ENCODE measurements at places on chromosomes 2 and 18. TPM values are rescaled to one million over a fixed set of nuclear protein-coding genes. Genes with fewer than 3 reads are reported as not detected.

CCDC93 gene
- total RNA-seq: 38.8 TPM

B3GNT7 gene
- 23.7 TPM for total RNA-seq

CTLA4 gene
- total RNA-seq: 0.54 TPM

- no peaks in the 10 kb centered on the region for H3K36me3 ChIP-seq
- H3K4me3 ChIP-seq: no peak overlapping the region
- DNase-seq: no peak
- no peaks in the 10 kb centered on the region for H3K27me3 ChIP-seq
- no peaks in the 10 kb centered on the region for H3K4me1 ChIP-seq
These were observed 113.1 kb upstream of the XIRP2 start for GRCh38 chr2:166775176-166775575.

DNA sequence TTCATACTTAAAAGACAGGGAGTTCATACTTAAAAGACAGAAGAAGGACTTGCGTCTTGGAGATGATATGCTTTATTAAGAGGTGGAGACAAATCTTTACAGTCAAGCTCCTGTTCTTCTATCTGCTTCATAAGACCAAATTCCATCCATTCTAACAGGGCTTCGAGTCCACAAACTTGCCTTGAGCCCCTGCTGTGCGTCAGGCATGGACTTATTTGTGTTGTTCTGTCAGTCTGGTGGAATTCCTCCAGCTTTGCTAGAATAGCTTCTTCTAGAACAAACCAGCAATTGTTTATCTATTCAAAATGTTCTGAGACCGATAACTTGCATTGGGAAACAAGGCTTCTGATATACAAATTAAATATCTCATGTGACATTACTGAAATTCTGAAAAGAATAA lies 73.9 kb upstream of the SOX11 start:
- no peak overlapping the region for H3K4me3 ChIP-seq
- H3K27me3 ChIP-seq: no peaks in the 10 kb centered on the region
- no peaks in the 10 kb centered on the region for H3K4me1 ChIP-seq
- DNase-seq: no peak

GRCh38 chr18:22335731-22336198 lies 82.0 kb downstream of the CTAGE1 start:
- H3K27ac ChIP-seq: no peak overlapping the region
- no peak for DNase-seq
- H3K27me3 ChIP-seq: no peaks in the 10 kb centered on the region
- H3K4me3 ChIP-seq: no peak overlapping the region

DNA sequence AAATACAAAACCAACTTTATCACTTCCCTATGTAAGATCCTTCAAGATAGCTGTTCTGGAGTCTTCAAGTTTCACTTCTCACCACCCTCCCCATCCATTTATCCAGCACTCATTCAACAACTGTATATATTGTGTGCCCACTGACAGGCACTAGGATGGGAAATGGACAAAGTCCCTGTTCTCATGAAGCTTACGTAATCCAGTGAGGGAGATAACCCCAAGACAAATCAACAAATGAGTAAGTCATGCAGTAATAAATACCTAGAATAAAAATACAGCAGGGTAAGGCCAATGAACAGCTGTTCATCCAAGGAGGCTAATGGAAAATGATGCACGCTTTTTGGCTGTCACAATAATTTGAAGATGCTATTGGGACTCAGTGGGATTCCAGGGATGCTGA lies 133.8 kb downstream of the MEMO1 start:
- H3K4me3 ChIP-seq: no peak overlapping the region
- no peaks in the 10 kb centered on the region for H3K4me1 ChIP-seq
- no peaks in the 10 kb centered on the region for H3K27me3 ChIP-seq
- H3K27ac ChIP-seq: no peak overlapping the region

DNA sequence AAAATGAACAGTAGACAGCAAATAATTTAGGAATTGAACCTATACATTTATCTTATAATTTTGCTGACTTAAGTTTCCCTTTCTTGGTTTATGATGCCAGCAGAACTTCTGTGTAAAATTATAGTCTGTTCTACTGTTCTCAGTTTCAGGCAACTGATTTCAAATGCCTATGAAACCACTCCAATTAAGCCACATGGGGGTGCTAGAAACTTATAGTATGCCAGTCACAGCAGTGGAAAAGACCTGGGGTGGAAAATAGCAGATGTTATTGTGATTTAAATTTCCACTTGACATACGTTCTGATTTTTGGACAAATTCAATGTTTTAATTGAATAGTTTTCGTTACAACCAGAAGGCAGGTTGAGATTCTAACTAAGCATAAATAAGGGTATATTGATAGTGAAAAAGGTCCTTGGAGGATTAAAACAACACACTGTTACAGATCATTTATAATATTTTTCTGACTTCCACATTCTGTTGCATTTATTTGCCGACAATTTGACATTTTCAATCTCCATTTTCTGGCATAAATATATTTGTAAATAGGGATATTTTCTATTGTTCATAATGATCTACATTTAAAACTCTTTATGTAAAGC lies 61.4 kb downstream of the CPS1 start:
- peaks cover 3% of the 10 kb centered on the region for H3K27me3 ChIP-seq
- H3K27ac ChIP-seq: no peak overlapping the region
- H3K36me3 ChIP-seq: no peaks in the 10 kb centered on the region
- DNase-seq: no peak

GRCh38 chr2:60070736-60071489 lies 482.5 kb downstream of the BCL11A start:
- DNase-seq: no peak
- H3K36me3 ChIP-seq: no peaks in the 10 kb centered on the region

DNA sequence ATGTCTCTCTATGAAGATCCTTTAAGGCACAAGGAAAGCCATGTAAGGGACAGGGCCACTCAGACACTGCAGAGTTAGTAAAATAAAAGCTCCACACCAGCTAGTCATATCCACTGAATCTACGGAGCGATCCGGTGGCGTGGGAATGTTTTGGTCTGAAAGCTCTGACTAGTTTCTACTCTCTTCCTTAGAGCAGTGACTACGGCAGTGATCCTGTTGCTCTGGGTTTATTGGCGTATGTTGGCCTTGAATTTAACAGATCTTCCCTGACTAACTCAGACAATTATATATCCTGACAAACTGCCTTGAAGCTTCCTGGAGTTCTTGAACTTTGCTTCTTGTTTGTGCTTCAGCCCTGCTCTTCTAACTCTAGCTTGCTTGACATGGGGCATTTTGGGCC lies 115.3 kb upstream of the FZD5 start:
- DNase-seq: no peak
- H3K4me3 ChIP-seq: no peak overlapping the region
- H3K27ac ChIP-seq: no peak overlapping the region
- H3K36me3 ChIP-seq: no peaks in the 10 kb centered on the region
- peaks cover 3% of the 10 kb centered on the region for H3K4me1 ChIP-seq

- H3K4me3 ChIP-seq: no peak overlapping the region
- DNase-seq: no peak
- H3K27ac ChIP-seq: no peak overlapping the region
These were observed 25.0 kb upstream of the ARL5A start for GRCh38 chr2:151853070-151853758.

DNA sequence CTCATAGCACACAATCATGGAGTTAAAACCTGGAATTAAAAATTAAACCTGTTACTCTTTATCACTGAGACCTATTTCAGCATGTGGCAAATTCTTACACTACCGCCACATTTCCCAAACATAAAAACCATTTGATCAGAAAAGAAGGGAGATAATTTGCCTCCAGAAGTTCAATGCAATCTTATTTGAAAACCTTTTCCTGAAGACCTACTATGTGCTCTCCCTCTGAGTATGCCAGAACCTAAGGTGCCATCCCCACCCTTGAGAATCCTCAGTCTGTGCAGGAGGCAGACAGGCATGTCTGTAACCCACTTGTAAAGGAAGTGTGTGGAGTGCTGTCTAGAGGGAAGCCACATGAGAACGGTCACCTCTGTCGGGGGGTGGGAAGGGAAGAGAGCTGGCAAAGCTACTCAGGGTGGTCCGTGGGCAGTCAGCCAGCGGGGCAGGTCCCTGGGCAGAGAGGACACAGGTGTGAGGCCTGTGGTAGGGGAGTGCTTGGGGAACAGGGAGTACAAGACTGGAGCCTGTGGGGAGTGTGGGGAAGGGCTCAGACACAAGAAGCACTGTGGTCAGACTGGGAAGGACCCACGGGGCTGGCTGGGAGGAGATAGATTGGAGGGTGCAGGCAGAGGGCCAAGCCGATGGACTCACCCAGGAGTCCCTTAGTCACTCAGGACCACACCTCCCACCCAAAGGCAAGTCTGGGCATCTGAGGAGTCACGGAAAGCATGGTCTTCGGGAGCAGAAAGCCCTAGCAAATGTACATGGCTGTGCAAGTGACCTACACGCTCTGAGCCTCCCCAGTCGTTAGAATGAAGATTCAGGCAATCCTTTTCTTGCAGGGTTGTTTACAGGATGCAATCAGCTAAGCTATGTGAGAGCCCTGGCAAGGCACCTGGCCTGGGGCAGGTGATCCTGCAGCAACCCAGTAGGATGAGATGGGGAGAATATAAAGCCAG lies 22.8 kb downstream of the CRACDL start:
- H3K36me3 ChIP-seq: no peaks in the 10 kb centered on the region
- no peak overlapping the region for H3K4me3 ChIP-seq
- H3K27me3 ChIP-seq: peaks cover 16% of the 10 kb centered on the region
- H3K4me1 ChIP-seq: peaks cover 15% of the 10 kb centered on the region

- no peak overlapping the region for H3K4me3 ChIP-seq
- H3K27ac ChIP-seq: no peak overlapping the region
- H3K36me3 ChIP-seq: no peaks in the 10 kb centered on the region
- H3K27me3 ChIP-seq: no peaks in the 10 kb centered on the region
- DNase-seq: no peak
These were observed 37.0 kb upstream of the NT5DC4 start for GRCh38 chr2:112683550-112684414.

DNA sequence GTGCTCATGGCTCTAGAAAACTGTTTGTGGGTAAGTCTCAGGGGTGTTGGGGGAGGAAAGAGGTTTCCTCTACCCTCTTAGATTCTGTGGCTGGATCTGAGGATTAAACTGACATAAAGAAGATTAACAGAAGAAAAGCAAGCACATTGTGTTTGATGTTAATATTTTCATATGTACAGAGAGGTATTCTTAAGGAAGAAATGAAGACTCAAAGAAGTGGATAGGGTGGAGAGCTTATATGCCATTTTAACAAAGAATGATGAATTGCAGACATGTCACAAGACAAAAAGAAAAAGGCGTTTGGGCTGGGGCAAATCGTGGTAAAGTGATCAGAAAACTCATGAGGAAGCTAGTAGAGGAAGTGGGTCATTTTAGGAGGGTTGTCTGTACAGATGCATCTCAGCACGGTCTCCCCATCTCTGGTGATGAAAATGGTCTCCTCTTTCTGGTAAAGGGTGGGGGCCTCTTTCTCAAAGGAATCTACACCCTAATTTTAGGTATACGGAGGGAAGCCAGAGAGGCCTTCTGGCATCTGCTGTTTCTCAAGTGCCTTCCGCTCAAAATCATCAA lies 17.8 kb downstream of the FAM110C start:
- H3K27me3 ChIP-seq: peaks cover 11% of the 10 kb centered on the region
- H3K27ac ChIP-seq: no peak overlapping the region
- H3K4me3 ChIP-seq: no peak overlapping the region
- peaks cover 10% of the 10 kb centered on the region for H3K4me1 ChIP-seq
- no peak for DNase-seq

DNA sequence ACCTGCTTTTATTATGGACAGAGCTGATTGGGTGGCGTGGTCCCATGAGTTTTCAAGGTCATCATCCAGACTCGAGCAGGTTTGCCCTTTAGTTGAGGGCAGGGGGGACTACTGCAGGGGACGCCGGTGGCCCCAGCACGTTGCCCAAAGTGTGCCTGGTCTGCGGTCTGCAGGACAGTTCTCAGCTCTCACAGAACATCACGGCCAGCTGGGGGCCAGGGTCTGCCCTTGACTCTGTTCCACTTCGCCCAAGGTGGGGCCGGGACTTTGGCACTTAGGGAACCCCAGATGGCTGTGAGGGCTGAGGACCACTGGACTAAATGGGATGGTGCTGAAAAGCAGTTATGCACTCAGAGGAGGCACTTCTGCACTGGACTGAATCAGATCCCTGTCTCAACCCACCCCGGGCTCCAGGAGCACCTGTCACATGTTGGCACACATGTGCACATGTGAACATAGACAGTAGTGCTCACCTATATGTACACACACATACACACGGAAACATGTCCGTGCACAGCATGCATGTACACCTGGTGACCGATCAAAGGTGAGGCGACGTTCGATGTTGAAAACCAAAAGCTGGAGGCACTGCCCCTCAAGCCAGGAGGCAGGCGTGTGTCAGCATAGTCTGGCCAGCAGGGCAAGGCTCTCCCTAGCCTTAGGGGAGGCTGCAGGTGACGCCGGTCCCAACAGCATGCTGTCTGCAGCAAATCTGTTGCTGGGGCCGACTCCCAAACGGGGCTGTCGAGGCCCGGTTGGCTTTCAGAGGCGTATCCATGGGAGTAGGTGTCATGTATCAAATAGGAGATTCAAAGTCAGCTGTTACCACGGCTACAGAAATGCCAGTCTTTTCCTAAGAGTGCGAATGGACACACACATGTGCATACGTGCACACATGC lies 10.2 kb downstream of the ANO7 start:
- DNase-seq: no peak
- H3K27me3 ChIP-seq: no peaks in the 10 kb centered on the region
- no peaks in the 10 kb centered on the region for H3K36me3 ChIP-seq
- no peak overlapping the region for H3K27ac ChIP-seq
- no peak overlapping the region for H3K4me3 ChIP-seq
- no peaks in the 10 kb centered on the region for H3K4me1 ChIP-seq
